ENCODE measurements at places on chromosomes 11 and 22.

DNA sequence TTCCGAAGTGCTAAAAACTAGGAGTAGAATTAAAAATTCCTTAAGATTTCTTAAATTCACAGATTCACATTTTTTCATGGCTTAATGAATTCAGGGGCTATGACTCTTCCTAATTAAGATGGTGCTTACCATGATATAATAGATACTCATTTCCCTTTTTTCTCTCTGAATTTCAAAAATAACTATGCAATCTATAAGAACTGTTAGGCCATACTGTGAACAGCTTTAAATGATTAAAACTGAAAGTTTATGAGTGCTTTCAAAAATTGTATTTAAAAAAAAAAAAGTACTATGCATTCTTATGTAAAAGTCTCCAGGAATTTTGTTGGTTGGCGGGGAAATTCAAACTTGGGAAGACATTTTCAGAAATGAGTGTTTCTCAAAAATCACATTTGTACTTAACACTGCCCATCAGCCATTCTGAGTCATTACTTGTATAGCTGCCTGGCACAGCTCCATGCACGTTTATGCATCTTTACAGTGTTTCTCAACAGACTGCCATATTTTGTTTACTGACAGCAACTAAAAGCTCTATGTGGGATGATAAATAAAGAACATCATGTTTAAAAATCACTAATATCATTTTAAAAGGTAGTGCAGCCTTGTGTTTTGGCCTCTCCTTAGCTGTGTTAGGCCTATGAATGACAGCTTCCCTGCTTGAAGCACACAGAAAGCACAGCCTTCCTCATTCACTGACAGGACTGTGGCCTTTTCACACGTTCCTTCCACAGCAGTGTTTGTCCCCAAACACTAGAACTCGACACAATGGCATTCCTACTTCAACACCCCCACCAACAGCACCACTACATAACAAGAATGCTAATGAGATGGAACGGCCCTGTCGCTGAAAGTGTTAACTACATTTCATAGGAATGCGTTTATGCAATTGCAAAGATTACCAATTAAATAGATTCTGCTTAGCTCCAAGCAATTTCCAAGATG lies 131.4 kb downstream of the DCDC1 start:
- no peaks in the 10 kb centered on the region for H3K4me1 ChIP-seq
- no peaks in the 10 kb centered on the region for H3K36me3 ChIP-seq
- no peaks in the 10 kb centered on the region for H3K27me3 ChIP-seq
- DNase-seq: no peak

GRCh38 chr11:45692808-45693453 lies 27.5 kb upstream of the CHST1 start:
- DNase-seq: no peak
- no peak overlapping the region for H3K4me3 ChIP-seq
- no peaks in the 10 kb centered on the region for H3K27me3 ChIP-seq

DNA sequence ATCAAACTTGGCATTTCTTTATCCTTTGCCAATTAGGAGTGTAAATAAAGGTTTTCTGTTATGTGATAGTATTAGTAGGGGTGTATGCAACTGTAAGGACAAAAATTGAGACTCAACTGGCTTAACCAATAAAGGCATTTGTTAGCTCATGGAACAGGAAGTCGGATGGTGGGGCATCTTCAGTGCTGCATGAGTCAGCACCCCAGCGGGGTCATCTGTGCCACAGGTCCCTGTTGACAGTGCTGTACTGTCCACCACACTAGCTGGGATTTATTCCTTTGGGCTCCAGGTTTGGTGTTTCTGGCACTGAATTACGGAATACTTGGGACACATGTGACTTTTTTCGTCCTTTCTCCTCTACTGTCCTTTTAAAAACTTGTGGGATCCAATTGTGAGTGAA lies 86.0 kb downstream of the PPP6R3 start:
- H3K36me3 ChIP-seq: no peaks in the 10 kb centered on the region
- DNase-seq: no peak
- no peak overlapping the region for H3K4me3 ChIP-seq
- no peaks in the 10 kb centered on the region for H3K27me3 ChIP-seq
- peaks cover 54% of the 10 kb centered on the region for H3K4me1 ChIP-seq

DNA sequence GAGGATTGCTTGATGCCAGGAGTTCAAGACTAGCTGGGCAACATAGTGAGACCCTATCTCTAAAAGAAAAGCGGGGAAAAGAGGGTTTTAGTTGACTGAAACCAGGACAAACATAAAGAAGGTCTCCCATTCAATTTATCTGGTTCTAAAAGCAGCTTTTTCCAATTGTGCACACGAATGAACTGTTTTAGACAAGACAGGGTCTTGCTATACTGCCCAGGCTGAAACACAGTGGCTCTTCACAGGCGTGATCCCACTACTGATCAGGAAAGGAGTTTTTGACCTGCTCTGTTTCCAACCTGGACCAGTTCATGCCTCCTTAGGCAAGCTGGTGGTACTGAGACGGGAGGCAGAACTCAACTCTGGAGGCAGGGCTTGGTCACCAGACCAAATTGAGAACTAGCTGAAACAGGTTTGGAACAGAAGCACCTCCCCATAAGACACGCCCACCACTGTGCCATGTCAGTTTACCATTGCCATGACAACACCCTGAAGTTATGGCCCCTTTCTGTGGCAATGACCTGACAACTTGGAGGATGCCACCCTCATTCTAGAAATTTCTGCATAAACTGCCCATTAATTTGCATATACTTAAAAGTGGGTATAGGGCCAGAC lies 2.8 kb upstream of the NUCB2 start:
- DNase-seq: no peak
- no peak overlapping the region for H3K27ac ChIP-seq
- H3K36me3 ChIP-seq: no peaks in the 10 kb centered on the region
- H3K4me1 ChIP-seq: peaks cover 5% of the 10 kb centered on the region

- peak; percentile 93 for DNase-seq
- peak within 1 kb of the TSS; percentile 93 for H3K27ac ChIP-seq
- peaks cover 37% of the 10 kb centered on the region for H3K36me3 ChIP-seq
- H3K4me3 ChIP-seq: peak within 1 kb of the TSS; percentile 100
These were observed at the start of gene SCYL1 for GRCh38 chr11:65524741-65525545. Gene SCYL1, plus strand, starts transcription at chr11:65525083. Its CDS starts 71 bp downstream, at chr11:65525154.

DNA sequence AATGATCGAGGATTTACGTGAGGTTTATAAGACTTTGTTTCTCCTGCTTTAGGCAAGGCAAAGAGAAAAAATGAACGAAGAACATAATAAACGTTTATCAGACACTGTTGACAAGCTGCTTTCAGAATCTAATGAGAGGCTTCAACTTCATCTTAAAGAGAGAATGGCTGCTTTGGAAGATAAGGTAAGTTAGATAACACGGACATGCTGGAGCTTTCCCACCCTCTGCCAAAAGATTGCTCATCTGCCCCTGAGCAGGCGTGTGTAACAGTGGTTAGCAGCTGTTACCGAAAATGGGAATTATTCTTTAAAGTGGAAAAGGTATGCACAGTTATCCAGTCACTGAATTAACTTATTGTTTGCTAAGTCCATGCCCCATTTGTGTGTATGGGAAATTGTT lies 62.8 kb upstream of the CTTN start:
- H3K4me1 ChIP-seq: no peaks in the 10 kb centered on the region
- no peak overlapping the region for H3K4me3 ChIP-seq
- H3K27ac ChIP-seq: no peak overlapping the region

DNA sequence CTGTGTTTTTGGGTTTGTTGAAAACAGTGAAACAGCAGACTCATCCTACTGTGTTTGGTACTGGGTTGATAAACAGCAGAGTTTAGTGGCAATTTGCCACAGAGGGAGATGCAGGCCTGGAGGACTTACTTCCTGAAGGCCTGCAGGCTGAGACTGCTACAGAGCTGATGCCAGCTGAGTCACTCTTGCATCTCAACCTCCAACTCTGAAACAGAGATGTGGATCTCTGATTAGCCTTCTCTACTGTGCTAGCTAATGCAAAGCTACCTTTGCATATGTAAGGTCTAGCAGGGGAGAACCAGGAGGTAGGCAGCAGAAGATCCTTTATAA lies 14.3 kb downstream of the ATP5MG start:
- no peaks in the 10 kb centered on the region for H3K27me3 ChIP-seq
- peaks cover 11% of the 10 kb centered on the region for H3K4me1 ChIP-seq
- no peaks in the 10 kb centered on the region for H3K36me3 ChIP-seq
- peak; percentile 89 for DNase-seq
- H3K4me3 ChIP-seq: no peak overlapping the region

DNA sequence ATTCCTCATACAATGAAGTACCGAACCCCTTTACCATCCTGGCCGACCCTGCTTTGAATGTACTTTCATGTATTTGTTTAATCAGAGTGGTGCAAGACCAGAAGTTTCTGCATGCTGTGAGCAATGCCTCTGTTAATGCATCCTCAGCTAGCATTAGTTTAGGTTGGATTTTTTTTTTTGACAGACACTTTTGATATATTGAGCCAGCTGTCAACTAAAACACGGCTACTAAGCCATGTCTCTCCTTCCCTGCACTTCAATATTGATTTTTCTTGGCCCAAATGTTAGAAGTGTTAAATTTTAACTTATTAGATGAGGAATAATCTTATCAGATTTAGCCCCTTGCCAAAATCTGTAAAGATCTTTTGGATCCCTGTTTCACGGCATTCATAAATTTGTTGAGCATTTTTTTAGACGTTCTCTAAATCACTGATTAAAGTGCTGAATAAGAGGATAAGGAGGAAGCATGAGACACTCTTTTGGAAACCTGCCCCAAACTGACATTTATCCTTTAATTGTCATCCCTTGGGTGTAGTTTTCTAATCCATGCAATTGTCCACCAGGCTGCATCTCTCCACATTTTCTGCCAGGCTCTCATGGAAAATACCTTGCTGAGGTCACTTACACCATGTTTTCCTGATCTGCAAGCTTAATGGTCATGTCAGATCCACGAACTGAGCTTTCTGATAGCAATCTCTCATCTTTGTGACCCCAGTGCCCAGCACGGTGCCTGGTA lies 130.7 kb downstream of the FEZ1 start:
- H3K4me3 ChIP-seq: no peak overlapping the region
- no peak overlapping the region for H3K27ac ChIP-seq
- H3K4me1 ChIP-seq: no peaks in the 10 kb centered on the region
- H3K27me3 ChIP-seq: no peaks in the 10 kb centered on the region

DNA sequence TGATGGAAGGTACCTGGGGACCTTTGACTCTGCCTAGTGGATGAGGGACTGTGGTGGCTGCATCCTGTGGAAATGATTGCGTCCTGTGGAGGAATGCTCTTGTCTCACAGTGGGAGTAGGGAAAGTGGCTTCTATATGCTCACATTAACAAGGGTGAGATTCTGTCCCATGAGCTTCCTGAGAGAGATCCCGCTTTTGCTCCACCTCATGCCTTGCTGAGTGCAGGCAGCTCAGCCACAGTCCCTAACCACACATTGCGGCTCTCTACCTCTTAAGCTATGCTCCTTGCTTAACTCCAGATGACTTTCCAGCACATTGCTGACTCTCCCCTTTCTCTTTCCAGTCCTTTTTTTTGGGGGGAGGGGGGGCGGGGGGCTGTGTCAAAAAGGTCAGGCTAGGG lies 45.0 kb downstream of the TEAD1 start:
- DNase-seq: no peak
- no peaks in the 10 kb centered on the region for H3K4me1 ChIP-seq

DNA sequence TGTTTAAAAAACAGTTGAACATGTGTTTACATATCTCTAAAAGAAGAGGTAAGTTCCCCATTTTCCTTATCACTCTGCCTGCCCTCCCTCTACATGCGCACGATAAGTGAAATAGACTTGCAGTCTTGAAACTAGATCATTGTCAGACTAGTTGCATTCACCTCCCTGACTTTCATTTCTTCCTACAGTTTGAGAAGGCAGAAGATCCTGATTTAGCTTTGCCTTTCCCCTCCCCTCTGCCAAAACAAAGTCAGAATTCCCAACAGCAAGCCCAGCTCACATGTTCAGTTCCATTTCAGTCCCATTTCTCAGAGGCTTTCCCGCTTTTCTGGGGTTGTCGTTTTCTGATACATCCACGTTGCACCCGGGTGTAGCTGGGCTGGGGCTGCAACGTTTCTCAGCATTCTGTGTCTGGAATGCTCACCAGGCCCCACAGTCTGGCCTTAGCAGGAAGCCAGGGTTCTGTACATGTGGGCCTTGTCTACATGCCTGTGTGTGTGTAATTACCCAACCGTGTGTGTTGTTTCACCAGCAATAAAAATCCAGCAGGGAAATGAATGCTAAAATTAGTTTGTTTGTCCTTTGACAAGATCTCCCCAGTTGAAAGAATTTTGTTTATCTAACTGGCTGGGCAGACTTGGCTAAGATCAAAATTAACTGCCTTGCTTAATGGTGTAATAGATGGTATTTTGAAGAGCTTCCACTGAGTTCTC lies 179.2 kb downstream of the DBX1 start:
- H3K27ac ChIP-seq: peak overlapping the region; percentile 52
- H3K27me3 ChIP-seq: no peaks in the 10 kb centered on the region
- H3K36me3 ChIP-seq: peaks cover 29% of the 10 kb centered on the region
- no peak for DNase-seq
- no peak overlapping the region for H3K4me3 ChIP-seq
- peaks cover 72% of the 10 kb centered on the region for H3K4me1 ChIP-seq

DNA sequence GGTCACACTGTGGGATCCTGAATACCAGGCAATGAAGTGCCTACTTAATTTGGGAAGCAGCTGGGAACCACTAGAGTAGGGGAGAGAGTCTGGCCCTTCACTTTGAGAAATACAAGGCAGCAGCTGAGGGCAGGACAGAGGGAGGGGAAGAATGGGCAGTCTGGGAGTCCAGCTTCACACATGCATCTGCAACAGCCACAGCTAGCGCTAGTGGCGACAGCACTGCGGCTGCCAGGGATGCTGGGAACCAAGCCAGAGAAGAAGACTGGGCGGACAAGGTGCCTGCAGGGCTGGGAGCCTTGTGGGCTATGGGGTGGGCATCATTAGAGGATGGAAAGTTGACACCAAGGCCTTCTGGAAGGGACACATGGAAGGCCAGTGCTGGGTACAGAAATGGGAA lies 15.8 kb downstream of the SCUBE2 start:
- no peaks in the 10 kb centered on the region for H3K27me3 ChIP-seq
- H3K4me3 ChIP-seq: no peak overlapping the region
- no peak for DNase-seq
- no peaks in the 10 kb centered on the region for H3K36me3 ChIP-seq

GRCh38 chr11:22037505-22037904 lies 155.4 kb upstream of the ANO5 start:
- no peaks in the 10 kb centered on the region for H3K4me1 ChIP-seq
- DNase-seq: no peak
- H3K36me3 ChIP-seq: no peaks in the 10 kb centered on the region

GRCh38 chr11:57324154-57324885 lies 432 bp downstream of the TNKS1BP1 start:
- H3K4me1 ChIP-seq: peaks cover 49% of the 10 kb centered on the region
- H3K27ac ChIP-seq: peak overlapping the region; percentile 89
- H3K4me3 ChIP-seq: peak overlapping the region; percentile 71
- DNase-seq: peak; percentile 80

- H3K4me1 ChIP-seq: peaks cover 94% of the 10 kb centered on the region
- DNase-seq: no peak
- no peak overlapping the region for H3K4me3 ChIP-seq
- H3K27me3 ChIP-seq: no peaks in the 10 kb centered on the region
- H3K36me3 ChIP-seq: peaks cover 5% of the 10 kb centered on the region
- peak overlapping the region; percentile 88 for H3K27ac ChIP-seq
These were observed 131.7 kb downstream of the MICAL2 start for GRCh38 chr11:12241971-12242672.

Measured in sigmoid colon (tissue), 7 donors.